Esophagus muscularis mucosa (tissue), 4 donors: ENCODE measurements at places on chromosomes 12 and 14. TPM values are rescaled to one million over a fixed set of nuclear protein-coding genes. Genes with fewer than 3 reads are reported as not detected.

Gene IL31
- not detected for total RNA-seq

DNA sequence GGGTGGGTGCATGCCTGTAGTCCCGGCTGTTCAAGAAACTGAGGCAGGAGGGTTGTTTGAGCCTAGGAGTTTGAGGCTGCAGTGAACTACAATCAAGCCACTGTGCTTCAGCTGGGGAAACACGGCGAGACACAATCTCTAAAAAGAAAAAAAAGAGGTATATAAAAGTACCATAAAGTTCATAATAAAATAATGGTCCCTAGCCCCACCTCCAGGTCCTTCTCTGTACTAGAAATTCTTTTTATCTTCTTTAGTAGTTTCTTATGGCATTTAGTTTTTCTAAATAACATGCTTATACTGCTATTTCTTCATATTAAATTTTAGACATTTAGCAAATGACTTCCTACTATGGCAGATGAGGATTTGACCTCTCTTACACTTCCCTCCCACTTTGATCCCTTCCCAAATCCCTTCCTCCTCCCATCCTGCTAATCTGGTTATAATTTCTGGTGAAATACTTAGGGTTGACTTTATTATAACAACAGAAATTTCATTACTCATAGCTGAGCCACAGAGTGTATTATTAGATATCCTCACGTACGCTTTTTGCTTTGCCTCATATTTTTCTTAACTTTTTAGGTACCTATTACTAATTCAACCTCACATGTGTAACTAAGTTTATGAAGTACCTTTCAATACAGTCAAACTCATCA is 94.7 kb downstream of the SLC41A2 start:
- no peak overlapping the region for H3K4me3 ChIP-seq
- H3K36me3 ChIP-seq = no peaks in the 10 kb centered on the region
- no peaks in the 10 kb centered on the region for H3K27me3 ChIP-seq
- no peak for DNase-seq
- peaks cover 9% of the 10 kb centered on the region for H3K4me1 ChIP-seq

DNA sequence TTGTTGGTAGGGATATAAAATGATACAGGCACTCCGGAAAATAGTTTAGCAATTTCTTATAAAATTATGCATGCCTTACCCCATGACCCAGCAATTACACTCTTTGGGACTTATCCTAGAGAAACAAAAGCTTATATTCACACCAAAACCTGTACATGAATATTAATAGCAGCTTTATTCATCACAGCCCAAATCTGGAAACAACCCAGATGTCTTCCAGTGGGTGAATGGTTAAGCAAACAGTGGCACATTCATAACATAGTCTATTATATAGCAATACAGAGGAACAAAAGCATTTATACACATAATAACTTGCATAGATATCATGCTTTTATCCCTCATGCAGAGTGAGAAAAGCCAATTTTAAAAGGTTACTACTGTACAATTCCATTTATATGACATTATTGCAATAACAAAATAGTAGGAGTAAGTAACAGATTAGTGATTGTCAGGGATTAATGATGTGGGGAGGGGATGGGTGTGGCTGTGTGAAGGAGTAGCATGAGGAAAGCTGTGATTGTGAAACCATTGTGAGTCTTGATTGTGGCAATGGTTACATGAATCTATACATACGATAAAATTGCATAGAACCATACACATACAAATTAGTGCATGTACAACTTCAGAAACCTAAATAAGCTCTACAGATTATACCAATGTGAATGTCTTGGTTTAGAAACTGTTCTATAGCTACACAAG is 363.1 kb upstream of the OR4E1 start:
- no peak for DNase-seq
- no peaks in the 10 kb centered on the region for H3K36me3 ChIP-seq
- H3K4me1 ChIP-seq = no peaks in the 10 kb centered on the region
- H3K4me3 ChIP-seq = no peak overlapping the region
- H3K27me3 ChIP-seq = no peaks in the 10 kb centered on the region
- no peak overlapping the region for H3K27ac ChIP-seq

DNA sequence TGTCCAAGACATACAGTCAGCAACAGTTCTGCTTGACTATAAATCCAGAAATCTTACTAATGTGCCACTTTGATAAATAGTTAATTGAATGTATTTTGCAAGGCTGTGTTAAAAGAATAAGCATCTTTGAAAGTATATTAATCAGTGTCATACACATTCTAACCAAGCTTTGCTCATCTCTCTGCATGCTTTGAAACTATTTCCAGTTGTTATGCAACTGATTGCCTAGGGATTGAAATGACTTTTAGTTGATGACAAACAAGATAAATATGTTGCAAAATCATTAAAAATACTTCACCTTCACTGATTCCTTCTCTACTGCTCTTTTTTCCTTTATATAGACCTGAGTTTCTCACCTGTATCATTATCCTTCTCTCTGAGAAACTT is 91.3 kb downstream of the AEBP2 start:
- no peak overlapping the region for H3K4me3 ChIP-seq
- DNase-seq = no peak
- no peak overlapping the region for H3K27ac ChIP-seq
- H3K27me3 ChIP-seq = no peaks in the 10 kb centered on the region

DNA sequence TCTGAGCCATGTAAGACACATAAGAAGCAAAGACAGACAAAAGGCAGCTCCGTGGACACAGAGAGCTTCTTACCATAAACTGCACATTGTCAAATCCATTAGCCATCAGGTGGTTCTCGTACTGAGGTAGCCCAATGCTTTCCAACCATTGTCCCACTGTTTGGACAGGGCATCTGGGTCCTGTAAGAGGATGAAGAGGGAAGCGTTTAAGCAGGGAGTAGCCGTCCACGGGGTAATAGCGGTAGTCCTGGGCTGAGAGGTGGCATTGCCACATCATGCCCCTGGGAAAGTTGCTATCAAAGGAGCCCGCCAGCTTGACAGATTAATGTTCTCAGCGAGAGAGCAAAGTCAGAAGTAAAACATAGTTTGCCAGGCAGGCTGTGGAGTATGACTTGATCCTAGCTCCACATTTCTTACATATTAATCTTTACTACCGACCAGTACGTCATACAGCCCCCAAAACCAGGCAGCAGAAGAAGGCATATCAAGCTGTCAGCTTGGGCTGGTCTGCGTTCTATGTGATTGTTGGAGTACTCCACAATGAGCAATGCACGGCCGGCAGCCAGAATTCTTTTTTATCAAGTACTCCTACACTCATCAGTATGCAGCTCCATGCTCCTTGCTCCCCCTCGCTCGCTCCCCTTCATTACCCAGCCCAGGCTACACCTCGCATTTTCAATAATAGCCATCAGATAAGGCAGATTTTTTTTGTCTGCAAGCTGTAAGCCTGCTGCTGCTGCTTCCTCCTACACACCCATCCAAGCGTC is 493.2 kb upstream of the GARIN6 start:
- no peaks in the 10 kb centered on the region for H3K4me1 ChIP-seq
- no peak overlapping the region for H3K27ac ChIP-seq
- no peak overlapping the region for H3K4me3 ChIP-seq
- H3K27me3 ChIP-seq = no peaks in the 10 kb centered on the region
- DNase-seq = no peak
- no peaks in the 10 kb centered on the region for H3K36me3 ChIP-seq

DNA sequence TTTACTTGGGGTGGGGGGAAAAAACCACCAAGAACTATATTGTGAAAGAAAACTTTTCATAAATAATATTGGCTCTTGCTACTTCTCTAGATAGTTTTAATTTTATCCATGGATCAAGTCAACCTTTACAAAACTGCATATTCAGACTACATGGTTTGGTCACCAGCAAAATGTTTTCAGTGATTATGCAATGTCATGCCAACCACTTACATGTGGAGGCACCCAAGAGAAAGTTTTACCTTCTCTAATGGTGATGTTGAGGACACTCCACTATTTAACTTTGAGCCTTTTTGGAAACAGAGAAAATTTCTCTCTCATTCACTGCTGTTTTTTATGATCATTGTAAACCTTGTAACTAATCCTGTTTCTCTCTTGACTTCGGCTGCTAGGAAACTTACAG is 21.6 kb downstream of the PLCZ1 start:
- H3K27ac ChIP-seq = no peak overlapping the region
- no peak for DNase-seq
- no peak overlapping the region for H3K4me3 ChIP-seq
- H3K4me1 ChIP-seq = no peaks in the 10 kb centered on the region
- no peaks in the 10 kb centered on the region for H3K36me3 ChIP-seq
- H3K27me3 ChIP-seq = no peaks in the 10 kb centered on the region

- no peaks in the 10 kb centered on the region for H3K4me1 ChIP-seq
- H3K27me3 ChIP-seq = no peaks in the 10 kb centered on the region
- H3K36me3 ChIP-seq = no peaks in the 10 kb centered on the region
- no peak overlapping the region for H3K4me3 ChIP-seq
- DNase-seq = peak; percentile 66
Measured at GRCh38 chr14:106606936-106607335, 1080.6 kb downstream of the TMEM121 start.

DNA sequence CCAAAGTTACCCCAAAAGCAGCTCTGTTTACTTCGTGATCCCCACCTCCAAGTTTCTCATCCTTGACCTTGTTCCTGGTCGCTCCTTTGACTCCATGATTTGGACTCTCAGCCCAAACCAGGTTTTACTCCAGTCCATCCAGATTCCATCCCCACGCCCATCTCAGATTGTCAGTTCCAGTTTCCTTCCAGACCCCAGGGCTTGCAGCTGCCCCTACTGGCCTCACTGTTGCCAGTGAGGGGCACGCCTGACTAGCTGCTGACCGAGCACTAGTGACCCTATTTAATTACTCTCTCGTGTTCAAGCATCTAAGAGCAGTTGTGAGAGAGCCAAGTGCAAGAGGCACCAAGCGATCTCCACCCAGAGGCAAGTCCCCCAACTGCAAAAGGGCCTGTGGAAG is 155.1 kb upstream of the FUT8 start:
- DNase-seq = no peak
- no peaks in the 10 kb centered on the region for H3K36me3 ChIP-seq
- no peaks in the 10 kb centered on the region for H3K4me1 ChIP-seq
- H3K27me3 ChIP-seq = no peaks in the 10 kb centered on the region
- H3K27ac ChIP-seq = no peak overlapping the region

DNA sequence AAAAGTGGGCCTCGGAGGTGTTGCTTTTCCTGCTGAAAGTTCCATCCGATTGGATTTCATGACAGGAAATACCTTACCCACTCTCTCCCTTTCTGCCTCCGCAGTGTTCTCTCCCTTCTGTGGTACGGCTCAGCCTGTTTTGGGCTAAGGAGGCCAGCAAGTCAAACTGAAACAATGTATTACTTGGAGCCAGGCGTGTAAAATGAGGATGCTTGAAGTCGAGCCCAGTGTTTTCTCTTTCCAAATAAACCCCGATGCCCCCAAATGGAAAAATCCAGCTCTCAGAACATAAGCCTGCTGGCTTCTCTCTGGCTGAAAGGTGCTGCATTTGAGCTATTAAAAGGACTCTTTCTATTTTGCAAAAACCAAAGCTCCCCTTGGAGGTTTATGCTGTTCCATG is 124.7 kb downstream of the ZNF664 start:
- peaks cover 22% of the 10 kb centered on the region for H3K4me1 ChIP-seq
- H3K27ac ChIP-seq = peak overlapping the region; percentile 43
- no peak for DNase-seq
- peak overlapping the region; percentile 16 for H3K4me3 ChIP-seq
- no peaks in the 10 kb centered on the region for H3K36me3 ChIP-seq

GRCh38 chr12:130147875-130148596 is 14.2 kb upstream of the FZD10 start:
- H3K36me3 ChIP-seq = no peaks in the 10 kb centered on the region
- no peak for DNase-seq
- H3K27me3 ChIP-seq = peaks cover 42% of the 10 kb centered on the region
- H3K4me3 ChIP-seq = no peak overlapping the region
- no peak overlapping the region for H3K27ac ChIP-seq

DNA sequence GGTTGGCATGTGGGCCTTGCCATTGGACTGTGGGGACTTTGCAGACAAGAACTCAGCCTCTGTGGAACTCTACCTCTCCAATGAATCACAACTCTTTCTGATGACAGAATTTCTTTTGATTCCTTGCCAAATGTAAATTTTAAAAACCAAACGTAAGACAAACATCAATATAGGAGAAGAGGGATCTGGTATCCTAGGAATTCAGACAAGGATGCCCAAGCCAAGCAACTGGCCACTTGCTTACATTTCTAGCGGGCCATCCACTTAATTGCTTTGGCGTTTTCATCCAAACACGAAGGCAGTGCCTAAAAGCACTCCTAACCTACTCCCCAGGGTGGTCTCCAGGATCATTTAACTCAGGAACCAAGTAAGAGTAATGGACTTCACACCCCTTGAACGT is 23.4 kb upstream of the RAB35 start:
- no peak overlapping the region for H3K4me3 ChIP-seq
- no peaks in the 10 kb centered on the region for H3K4me1 ChIP-seq
- DNase-seq = no peak
- H3K36me3 ChIP-seq = peaks cover 98% of the 10 kb centered on the region
- H3K27ac ChIP-seq = no peak overlapping the region
- no peaks in the 10 kb centered on the region for H3K27me3 ChIP-seq

GRCh38 chr14:87149583-87150354 is 843.2 kb downstream of the GALC start:
- no peak overlapping the region for H3K4me3 ChIP-seq
- H3K36me3 ChIP-seq = no peaks in the 10 kb centered on the region
- H3K27me3 ChIP-seq = no peaks in the 10 kb centered on the region
- H3K4me1 ChIP-seq = no peaks in the 10 kb centered on the region
- no peak overlapping the region for H3K27ac ChIP-seq

DNA sequence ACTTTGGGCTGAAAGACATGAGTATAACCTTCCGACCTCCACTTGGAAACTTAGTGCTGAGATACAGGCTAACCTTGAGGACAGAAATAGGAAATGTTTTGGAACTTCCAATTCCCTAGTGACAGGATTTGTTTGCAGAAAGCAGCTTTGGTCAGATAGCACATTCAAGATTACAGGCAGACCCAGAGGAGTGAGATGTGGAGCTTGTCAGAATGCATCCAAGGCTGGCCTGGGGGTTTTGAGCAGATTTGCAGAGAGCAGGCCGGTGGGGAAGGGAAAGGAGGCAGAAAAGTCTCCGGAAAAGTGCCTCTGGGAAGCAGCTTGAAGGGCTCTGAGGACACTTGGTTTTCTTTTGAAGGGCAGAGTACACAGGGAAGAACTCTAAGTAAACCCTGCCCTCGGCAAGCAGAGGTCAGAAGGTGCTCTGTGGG is 180.3 kb downstream of the ETV6 start:
- no peaks in the 10 kb centered on the region for H3K36me3 ChIP-seq
- H3K4me3 ChIP-seq = no peak overlapping the region
- H3K27ac ChIP-seq = peak overlapping the region; percentile 70
- no peaks in the 10 kb centered on the region for H3K27me3 ChIP-seq
